ENCODE measurements at places on chromosomes 12 and 14.
A peak's percentile ranks its signal among the peaks of the same experiment; 100 is the strongest.

DNA sequence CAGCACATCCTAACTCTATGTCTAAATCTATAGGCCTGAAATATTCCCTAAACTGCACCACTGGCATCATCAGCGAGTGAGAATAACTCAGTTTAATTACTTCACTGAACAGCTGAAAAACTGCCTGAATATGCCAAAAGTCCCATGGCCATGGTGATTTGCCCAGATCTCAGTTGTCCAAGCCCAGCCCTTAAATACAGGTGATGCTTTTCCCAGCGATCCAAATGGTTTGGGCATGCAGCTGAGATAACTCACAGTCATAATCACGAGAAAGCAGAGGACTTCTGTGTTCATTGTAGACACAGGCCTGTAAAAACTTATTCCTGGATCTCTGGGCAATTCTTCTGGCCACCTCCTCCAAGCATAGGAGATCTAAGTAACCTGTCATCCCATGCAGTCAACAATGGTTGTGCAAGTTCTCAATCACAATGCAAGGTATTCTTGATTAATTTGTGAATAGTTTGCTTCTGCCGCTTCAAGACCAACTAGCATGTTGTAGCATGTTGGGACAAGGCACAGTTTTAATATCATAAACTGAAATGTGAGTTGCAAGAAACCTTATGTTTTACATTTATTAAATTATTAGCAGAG, 40.5 kb downstream of the DUSP6 start:
- H3K4me3 ChIP-seq: no peak overlapping the region
- no peaks in the 10 kb centered on the region for H3K27me3 ChIP-seq
- no peak for DNase-seq

DNA sequence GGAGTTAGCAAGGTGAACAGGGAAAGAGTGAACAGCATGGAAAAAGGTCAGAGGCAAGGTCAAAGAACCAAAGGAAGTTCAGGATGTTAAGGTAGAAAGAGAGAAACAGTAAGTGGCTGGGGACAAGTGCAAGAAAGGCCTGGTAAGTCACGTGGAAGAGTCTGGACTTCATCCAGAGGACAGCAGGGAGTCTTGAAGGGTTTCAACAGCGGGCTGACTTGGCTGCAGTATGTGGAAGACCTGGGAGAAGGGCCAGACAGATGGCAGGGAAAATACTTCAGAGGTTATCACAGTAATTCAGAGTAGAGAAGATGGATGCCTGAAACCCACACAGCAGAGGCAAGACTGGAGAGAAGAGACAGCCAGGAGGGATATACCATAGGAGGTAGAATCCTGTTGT, 34.0 kb downstream of the CIT start:
- no peak overlapping the region for H3K27ac ChIP-seq
- DNase-seq: peak; percentile 12
- no peaks in the 10 kb centered on the region for H3K36me3 ChIP-seq
- no peaks in the 10 kb centered on the region for H3K4me1 ChIP-seq
- no peaks in the 10 kb centered on the region for H3K27me3 ChIP-seq
- no peak overlapping the region for H3K4me3 ChIP-seq

DNA sequence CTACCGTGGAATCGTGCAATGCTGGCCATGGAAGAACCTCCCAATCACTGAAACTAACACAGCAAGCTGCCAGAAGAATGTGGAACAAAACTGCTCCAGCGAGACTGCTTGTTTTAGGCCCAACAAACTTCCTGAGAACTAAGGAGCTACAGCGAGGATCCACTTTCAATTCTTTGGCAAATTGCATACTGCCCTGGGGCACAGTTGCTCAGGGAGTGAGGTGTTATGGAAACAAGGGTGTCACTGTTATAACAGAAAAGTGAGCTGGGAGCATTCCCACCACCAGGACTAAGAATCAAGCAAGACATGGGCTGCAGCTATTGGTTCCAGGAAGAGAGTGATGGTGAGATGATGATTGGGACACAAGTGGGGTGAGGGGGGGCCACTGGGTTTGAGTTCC, 1606.1 kb upstream of the FLRT2 start:
- H3K4me1 ChIP-seq: no peaks in the 10 kb centered on the region
- H3K36me3 ChIP-seq: no peaks in the 10 kb centered on the region
- H3K27me3 ChIP-seq: no peaks in the 10 kb centered on the region
- no peak overlapping the region for H3K27ac ChIP-seq

- DNase-seq: no peak
- H3K4me1 ChIP-seq: peaks cover 4% of the 10 kb centered on the region
- no peak overlapping the region for H3K27ac ChIP-seq
- H3K4me3 ChIP-seq: no peak overlapping the region
- no peaks in the 10 kb centered on the region for H3K36me3 ChIP-seq
Measured at GRCh38 chr12:59036347-59036746, 116.0 kb upstream of the LRIG3 start.

DNA sequence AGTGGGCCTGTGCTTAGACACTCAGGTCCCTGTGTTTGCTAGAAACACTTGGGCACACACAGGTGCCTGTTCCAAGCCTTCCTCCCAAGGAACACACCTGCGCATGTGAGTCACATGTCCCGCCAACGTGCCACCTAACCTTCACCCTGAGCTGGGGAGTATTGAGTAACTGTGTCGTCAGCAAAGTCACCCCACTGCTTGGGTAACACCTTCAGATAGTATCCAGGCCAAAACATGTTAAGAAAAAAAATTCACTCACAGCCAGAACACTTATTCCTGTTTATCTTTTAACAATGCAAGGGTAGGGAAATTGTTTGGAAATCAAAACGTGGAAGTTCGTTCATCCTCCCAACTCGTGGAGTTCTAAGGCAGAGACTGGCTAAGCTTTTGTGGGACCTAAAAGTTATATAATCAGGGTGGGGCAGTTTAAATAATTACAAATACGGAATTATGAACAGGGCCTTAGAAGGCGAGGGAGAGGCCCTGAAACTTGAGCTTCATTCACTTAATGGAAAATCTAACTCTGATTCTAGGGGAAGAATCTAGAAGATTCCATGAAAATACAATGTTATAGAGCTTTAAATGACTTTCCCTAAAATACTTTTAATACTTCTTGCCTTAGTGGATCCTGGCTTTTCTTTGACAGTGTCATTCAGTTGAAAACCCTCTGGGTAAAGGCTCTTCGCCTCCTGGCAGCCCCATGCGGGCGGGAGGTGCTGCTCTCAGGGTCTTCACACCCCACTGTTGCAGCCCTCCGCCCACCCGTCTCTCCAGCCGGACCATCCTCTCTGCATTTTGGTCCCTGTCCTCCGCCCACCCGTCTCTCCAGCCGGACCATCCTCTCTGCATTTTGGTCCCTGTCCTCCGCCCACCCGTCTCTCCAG, 30.3 kb upstream of the ADIPOR2 start:
- H3K27me3 ChIP-seq: no peaks in the 10 kb centered on the region
- peaks cover 13% of the 10 kb centered on the region for H3K4me1 ChIP-seq
- H3K27ac ChIP-seq: peak overlapping the region; percentile 93
- H3K36me3 ChIP-seq: no peaks in the 10 kb centered on the region
- peak; percentile 79 for DNase-seq

DNA sequence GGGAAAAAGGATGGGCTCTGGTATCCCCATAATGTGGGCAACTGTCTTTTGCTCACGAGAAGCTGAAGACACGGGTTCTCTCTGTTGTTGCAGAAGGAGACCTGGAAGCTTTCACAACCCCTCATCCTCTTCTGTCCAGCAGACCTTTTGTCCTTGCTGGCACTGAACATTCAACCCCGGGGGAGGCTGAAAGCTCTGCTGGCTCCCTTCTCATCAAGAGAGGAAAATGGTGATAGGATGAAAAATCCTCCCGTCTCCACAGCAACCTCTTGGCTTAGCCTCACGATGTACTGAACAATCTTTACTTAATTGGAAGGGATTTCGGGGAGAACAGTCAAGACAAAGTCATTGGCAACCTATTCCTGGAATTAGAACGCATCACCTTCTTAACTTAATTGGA, 39.0 kb downstream of the ELK3 start:
- H3K36me3 ChIP-seq: no peaks in the 10 kb centered on the region
- no peaks in the 10 kb centered on the region for H3K27me3 ChIP-seq
- no peak overlapping the region for H3K4me3 ChIP-seq
- H3K4me1 ChIP-seq: no peaks in the 10 kb centered on the region
- H3K27ac ChIP-seq: no peak overlapping the region

GRCh38 chr12:42696406-42697149, 107.0 kb upstream of the PRICKLE1 start:
- H3K4me1 ChIP-seq: peaks cover 10% of the 10 kb centered on the region
- peak; percentile 27 for DNase-seq
- peak overlapping the region; percentile 18 for H3K27ac ChIP-seq
- H3K4me3 ChIP-seq: no peak overlapping the region

- no peak for DNase-seq
- no peak overlapping the region for H3K4me3 ChIP-seq
- H3K36me3 ChIP-seq: no peaks in the 10 kb centered on the region
- H3K4me1 ChIP-seq: peaks cover 3% of the 10 kb centered on the region
- H3K27ac ChIP-seq: no peak overlapping the region
Measured at GRCh38 chr12:110114528-110114937, 9.6 kb upstream of the IFT81 start.

GRCh38 chr14:33343016-33343415, 404.3 kb downstream of the NPAS3 start:
- no peak overlapping the region for H3K27ac ChIP-seq
- no peak for DNase-seq
- H3K4me3 ChIP-seq: no peak overlapping the region
- no peaks in the 10 kb centered on the region for H3K36me3 ChIP-seq
- no peaks in the 10 kb centered on the region for H3K4me1 ChIP-seq

DNA sequence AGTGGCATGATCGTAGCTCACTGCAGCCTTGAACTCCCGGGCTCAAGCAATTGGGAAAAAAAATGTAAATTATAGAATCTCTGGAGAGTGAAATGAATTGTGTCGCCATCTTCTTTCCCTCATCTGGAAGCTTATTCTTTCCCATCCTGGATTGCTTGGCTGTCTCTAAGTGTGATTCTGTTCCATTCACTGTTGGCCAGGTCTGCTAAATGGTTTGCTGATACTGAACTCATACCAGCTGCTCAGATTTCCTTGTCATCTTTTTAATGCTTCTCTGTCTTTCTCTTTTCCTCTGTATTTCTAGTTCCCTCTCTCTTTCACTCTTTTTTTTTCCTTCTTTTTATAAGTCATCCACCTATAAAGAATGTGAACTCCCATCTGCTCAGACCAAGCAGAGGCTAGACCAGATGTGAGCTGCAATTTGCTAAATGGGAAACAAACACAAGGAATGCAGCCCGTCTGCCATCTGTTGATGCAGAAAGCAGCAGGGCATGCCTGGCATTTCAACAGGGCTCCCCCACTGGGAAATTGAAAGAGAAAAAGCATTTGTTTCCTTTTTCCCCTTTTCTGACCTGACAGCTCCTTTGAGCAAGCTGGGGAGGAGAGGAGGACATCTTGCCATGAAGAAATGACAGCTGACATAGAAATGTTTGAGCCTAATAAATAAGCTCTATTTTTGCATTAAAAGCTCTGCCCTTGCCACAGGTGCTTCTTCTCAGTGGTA, 1823.6 kb upstream of the FLRT2 start:
- no peaks in the 10 kb centered on the region for H3K27me3 ChIP-seq
- no peak overlapping the region for H3K4me3 ChIP-seq
- H3K4me1 ChIP-seq: no peaks in the 10 kb centered on the region
- no peak overlapping the region for H3K27ac ChIP-seq
- DNase-seq: no peak

DNA sequence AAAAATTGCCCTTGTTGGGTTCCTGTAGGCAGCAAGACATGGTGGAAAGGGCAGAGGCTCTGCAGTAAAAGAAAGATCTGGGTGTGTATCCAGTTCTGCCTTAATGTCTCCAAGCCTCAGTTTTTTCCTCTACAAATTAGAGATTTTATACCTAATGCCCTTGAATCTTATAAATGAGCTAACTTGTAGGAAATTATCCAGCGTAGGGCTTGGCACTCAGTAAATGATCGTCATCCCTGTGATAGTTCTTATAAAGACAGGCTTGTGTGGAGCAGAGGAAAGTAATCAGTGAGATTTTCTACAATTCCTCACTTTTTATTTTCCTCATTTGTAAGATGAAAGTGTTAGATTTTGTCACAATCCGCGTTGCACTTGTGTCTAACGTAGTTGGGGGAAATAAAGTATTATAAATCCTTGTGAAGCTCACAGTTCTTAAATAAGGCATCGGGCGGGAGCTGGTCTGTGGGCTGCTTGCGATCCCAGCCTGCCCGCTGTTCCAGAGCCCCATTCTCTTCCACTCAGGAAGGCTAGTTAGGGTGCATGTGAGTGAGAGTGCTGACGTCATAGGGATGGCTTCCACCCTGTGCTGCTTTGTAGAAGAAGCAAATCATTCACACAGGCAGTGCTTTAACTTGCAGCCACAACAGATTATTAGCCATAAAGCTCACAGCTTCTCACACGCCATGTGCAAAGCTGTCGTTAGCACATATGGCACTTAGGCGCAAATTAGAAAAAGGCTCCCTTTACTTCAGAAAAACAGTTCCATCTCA, 87.6 kb downstream of the EML1 start:
- peak overlapping the region; percentile 82 for H3K27ac ChIP-seq
- H3K27me3 ChIP-seq: no peaks in the 10 kb centered on the region
- no peak overlapping the region for H3K4me3 ChIP-seq
- no peak for DNase-seq
- H3K36me3 ChIP-seq: no peaks in the 10 kb centered on the region
- H3K4me1 ChIP-seq: peaks cover 25% of the 10 kb centered on the region

DNA sequence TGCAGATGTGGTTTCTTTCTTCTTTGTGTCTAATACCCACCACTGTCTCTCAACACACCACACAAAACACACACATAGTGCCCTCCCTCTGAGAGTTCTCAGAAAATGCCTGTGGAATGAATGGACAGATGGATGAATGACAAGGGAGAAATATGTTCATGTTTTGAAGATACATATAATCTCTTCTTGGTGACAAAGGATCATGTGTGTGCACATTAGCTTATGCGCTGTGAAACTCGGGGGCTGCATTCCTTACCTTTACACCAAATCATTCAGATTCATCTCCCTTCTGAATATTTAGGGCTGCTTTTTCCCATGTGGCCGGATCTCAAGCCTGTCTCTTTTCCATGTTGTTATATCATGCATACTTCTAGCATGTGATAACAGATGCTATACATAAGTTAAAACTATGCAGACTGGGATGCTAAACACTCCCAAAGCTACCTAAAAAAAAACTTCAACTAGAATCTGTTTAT, 111.4 kb downstream of the EPS8 start:
- H3K27me3 ChIP-seq: no peaks in the 10 kb centered on the region
- H3K27ac ChIP-seq: no peak overlapping the region
- DNase-seq: no peak
- no peaks in the 10 kb centered on the region for H3K4me1 ChIP-seq

- H3K36me3 ChIP-seq: no peaks in the 10 kb centered on the region
- H3K27me3 ChIP-seq: no peaks in the 10 kb centered on the region
- no peak overlapping the region for H3K27ac ChIP-seq
- peak; percentile 30 for DNase-seq
Measured at GRCh38 chr14:67263499-67264149, 22.4 kb downstream of the PALS1 start.

DNA sequence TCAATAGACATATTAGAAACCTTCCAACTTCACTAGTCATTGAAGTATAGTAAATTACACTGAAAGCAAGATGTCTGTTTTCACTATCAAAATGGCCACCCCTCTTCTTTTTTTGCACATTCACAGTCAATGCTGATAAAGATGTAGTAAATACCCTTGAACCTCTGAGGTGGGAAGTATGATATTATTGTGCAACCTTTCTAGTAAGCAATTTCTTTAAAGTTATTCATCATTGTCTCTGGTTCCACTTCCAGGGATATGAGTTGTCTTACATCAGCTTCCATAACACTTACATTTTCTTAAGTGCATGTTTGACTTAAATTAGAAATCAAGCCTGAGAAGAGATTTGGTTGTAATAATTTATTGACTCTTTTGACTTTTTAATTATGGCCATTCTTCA, 453.9 kb upstream of the MGAT4C start:
- no peaks in the 10 kb centered on the region for H3K4me1 ChIP-seq
- H3K4me3 ChIP-seq: no peak overlapping the region
- no peaks in the 10 kb centered on the region for H3K36me3 ChIP-seq
- H3K27ac ChIP-seq: no peak overlapping the region
